ENCODE measurements at places on chromosomes 3 and 15.

GRCh38 chr3:114104414-114104813, 47.9 kb downstream of the QTRT2 start:
- DNase-seq = no peak

- no peak for DNase-seq
These were observed 14.4 kb upstream of the ZBTB38 start for GRCh38 chr3:141353652-141354495.

- peak; percentile 87 for DNase-seq
These were observed 125.8 kb upstream of the GALNT15 start for GRCh38 chr3:16048435-16049318.

DNA sequence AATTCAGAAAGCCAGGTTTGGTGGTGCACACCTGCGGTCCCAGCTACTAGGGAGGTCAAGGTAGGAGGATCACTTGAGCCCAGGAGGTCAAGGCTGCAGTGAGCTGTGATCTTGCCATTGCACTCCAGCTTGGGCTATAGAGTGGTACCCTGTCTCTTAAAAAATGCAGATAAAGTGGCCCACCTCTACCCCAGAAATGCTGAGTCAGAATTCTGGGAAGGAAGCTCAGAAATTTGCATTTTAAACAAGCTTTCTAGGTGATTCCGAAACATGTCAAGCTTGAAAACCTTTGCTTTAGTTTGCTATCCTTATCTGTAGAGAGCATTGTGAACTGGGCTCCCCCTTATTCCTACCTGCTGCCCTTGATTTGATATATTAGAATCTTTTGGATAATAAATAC, 7.7 kb downstream of the MED12L start:
- DNase-seq = no peak

DNA sequence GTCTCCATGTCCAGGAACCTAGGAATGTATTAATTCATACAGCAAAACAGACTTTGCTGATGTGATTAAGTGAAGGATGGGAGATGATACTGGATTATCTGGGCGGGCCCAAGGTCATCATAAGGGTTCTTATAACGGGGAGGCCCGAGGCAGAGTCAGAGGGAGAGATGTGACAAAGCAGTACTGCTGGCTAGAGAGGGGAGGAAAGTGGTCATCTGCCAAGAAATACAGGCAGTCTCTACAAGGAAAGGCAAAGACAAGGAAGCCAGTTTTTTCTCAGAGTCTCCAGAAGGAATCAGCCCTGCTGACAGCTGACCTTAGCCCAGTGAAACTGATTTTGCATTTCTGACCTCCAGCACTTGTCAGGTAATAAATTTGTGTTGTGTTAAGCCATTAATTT, 66.2 kb upstream of the CORO2B start:
- DNase-seq = no peak

DNA sequence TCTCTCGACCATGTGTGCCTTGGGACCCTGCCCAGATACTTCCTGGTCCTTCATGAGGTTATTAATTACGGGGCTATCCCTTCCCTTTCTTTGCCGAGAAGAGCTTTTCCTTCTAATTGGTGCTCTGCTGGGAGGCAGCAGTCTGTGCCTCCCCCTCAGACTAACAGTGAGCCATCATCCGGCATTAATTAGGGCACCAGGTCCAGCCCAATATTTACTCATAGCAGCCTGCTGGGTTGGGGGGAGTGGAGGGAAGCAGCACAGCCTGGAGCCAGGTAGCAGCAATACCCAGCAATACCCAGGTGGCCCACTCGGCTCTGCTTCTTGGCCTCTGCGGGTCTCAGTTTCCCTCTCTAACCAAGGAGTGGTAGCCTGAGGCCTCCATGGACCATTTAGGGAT, 20.1 kb downstream of the CACNA2D2 start:
- DNase-seq = no peak

GRCh38 chr15:67080118-67080899, 14.9 kb downstream of the SMAD3 start:
- DNase-seq = no peak

GRCh38 chr3:104642827-104643226, 723.9 kb upstream of the ALCAM start:
- peak; percentile 7 for DNase-seq

GRCh38 chr3:117547956-117548550, 838.5 kb downstream of the TUSC7 start:
- DNase-seq = no peak

GRCh38 chr15:21267671-21268395, 172.5 kb downstream of the POTEB3 start:
- DNase-seq = no peak

- DNase-seq = no peak
These were observed 2.0 kb downstream of the FSTL1 start for GRCh38 chr3:120448756-120449155.

GRCh38 chr3:154758109-154758868, 321.8 kb upstream of the MME start:
- DNase-seq = peak; percentile 69

DNA sequence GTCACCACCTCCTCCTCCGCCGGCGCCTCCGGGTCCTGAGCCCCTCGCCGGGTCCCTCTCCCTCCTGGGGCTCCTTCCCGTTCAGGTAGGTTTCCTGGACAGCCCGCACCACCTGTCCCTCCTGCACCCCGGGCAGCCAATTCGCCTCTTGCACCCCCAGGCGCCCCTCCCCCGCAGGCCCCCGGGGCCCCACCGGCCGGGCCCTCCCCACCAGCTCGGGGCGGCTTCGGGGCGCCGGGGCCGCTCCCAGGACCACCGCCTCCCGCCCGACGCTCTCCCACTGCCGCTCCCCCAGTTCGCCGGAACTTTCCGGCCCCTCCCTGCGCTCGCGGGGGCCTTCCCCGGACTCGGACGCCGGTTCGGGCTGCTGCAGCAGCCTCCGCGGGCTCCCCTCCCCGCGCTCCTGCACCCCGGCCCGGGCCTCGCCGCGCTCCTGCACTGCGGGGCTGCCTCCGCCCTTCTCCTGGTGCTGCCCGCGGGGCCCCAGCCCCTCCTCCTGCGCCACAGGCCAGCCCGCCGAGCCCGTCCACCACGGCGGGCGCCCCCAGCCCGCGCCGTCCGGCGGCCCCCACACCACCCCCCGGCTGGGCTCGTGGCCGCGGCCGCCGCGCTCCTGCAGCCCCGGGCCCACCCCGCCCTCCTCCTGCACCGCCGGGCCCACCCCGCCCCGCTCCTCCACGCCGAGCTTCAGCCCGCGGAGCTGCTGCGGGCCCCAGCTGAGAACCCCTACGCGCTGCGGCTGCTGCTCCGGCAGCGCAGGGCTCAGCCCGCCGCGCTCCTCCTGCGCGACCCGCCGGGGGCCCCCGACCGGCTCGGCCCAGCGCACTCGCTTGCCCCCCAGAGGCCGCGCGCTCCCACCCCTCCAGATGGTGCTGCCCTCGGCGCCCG, 587 bp upstream of the TNK2 start:
- DNase-seq = peak; percentile 72

- DNase-seq = no peak
These were observed 34.7 kb downstream of the GRK7 start for GRCh38 chr3:141797819-141798447.

DNA sequence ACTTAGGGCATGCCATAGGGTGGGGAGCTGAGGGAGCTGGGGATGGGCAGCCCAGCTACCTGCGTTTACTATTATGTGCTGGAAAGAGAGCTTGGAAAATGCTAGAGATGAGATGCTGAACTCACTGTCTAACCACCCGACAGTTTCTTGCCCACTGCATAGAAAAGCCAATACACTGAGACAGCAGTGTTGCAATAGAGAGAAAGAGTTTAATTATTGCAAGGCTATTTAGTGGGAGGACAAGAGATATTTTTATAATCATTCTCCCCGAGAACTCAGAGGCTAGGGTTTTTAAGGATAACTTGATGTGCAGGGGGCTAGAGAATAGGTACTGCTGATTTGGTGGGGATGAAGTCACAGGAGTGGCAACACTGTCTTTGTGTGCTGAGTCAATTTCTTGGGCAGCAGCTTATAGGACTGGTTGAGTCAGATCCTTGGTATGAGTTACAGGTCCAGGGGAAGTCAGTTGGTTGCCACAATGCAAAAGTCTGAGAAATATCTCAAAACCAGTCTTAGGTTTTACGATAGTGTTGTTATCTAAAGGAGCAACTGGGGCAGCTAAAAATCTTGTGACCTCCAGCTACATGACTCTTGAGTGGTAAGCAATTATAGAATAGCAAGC, 205.9 kb downstream of the GABRG3 start:
- no peak for DNase-seq

DNA sequence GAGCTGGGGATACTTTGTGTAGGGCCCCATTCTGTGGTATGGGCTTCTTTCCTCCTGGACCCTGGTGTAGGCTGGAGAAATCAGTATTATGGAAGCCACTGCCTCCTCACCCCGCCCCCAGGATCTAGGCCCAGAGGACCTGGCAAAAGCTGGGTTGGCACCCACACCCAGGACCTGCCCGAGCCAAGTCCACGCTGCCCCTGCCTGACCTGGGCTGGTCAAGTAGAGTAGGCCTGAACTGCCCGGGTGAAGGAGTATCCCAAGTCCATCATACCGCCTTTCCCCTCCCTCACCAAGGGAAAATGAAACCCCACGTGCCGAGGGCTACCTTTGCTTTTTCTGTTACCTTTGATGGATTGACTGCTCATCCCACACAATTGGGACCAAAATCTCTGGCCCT, 37.7 kb upstream of the TRAK1 start:
- DNase-seq = peak; percentile 31

DNA sequence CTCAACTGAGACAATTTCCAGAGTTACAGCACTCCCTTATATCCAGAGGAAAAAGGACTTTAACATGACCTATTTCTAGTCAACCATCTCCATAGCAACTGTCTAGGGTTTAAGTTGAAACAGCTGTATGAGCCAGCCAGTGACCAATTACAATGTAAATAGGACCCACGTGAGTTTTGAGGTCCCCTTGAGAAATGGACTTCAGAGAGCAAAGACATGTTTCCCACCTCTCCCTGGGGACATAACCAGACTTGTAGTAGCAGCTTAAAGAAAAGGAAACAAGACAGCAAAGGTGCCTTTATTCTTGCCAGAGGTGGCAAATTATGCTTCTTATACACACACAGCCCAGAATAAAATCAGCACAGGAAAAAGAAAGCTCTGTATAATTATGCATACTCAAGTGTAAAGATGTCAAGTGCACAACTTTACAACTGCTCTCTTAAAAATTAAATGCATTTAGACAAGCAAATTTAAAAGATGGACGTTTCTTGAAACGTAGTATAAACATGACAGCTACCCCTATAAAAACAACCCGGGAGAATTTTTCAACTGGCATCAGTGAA, 40.2 kb downstream of the SUMF1 start:
- no peak for DNase-seq

- no peak for DNase-seq
These were observed 7.9 kb upstream of the GOLGA8B start for GRCh38 chr15:34591306-34591705.

DNA sequence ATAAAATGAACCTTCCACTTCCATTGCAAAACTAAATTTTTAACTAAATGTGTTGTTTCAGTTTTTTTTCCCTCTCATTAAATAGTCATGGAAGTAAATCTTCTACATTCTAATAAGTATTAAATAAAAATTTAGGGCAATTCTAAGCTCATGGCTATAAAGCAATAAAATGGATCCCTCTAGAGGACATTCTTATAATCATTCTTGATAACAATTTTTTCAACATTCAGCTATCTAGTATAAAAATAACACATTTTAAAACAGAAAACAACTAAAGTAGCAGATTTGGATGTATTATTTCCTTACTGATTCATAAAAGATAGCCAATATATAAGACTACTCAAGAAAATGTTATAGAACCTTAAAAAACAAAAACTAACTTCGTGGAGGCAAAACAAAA, 393.1 kb downstream of the PLOD2 start:
- DNase-seq = peak; percentile 13

- DNase-seq = no peak
These were observed 345.4 kb downstream of the ERC2 start for GRCh38 chr3:56122911-56123310.

GRCh38 chr3:127853681-127854080, 31.4 kb upstream of the MGLL start:
- DNase-seq = no peak
